Foreskin melanocyte (primary cell): ENCODE measurements at places on chromosomes 12 and 14.

GRCh38 chr12:83404521-83404920 is 717.8 kb downstream of the TMTC2 start:
- DNase-seq, result no peak

DNA sequence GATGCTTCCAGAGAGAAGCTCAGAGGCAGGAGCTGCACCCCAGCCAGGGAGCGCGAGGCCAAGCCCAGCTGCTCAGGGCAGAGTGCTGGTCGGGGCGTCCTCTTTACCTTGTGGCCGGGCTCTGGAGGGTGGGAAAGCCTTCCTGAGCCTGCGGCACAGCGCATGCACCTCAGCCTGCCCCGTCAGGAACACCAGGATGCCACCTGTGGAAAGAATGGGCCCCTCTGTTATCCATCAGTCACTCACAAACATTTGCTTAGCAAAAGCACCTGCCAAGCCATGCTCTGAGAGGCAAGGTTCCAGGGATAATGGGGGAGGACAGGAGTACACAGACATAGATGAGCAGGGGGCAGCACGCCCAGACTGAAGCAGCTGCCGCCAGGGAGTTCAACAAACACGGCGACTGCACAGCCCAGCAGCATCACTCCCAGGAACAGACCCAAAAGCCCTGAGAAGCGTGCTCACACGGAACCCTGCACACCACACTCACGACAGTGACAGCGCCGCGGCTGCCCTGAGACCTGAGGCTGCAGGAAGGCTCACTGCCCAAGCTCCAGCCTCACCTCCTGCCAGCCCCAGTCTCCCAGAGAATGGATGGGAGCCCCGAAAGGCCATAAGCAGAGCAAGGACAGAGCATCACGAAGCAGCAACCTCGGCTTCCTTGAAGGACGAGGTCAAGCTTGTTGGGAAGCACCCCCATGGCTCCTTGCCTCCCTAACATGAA is 21.8 kb downstream of the DHX37 start:
- no peak for DNase-seq

DNA sequence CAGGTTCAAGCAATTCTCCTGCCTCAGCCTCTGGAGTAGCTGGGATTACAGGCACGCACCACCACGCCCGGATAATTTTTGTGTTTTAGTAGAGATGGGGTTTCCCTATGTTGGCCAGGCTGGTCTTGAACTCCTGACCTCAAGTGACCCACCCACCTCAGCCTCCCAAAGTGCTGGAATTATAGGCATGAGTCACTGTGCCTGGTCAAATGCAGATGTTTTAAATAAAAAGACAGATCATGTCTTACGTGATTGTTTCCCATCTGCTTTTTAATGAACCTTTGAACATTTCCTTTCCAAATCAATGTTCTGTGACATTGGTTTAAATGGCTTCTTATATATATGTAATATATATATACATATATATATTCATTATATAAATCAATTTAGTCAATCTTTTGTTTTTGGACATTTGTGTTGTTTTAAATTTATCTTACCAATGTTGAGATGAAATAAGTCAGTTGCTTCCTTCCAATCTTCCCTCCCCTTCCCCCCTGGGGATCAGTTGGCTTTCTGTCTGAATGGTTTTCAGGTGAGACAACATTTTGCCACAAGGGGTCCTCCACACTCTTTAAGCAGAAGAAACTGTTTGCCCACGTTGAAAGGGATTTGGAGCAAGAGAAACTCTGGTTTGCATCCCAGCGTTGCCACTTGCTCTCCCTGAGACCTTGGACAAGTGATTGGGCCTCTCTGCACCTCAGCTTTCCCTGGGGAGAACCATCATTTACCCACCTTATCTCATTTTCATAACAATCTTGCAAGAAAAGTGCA is 47.6 kb upstream of the RBM19 start:
- no peak for DNase-seq

DNA sequence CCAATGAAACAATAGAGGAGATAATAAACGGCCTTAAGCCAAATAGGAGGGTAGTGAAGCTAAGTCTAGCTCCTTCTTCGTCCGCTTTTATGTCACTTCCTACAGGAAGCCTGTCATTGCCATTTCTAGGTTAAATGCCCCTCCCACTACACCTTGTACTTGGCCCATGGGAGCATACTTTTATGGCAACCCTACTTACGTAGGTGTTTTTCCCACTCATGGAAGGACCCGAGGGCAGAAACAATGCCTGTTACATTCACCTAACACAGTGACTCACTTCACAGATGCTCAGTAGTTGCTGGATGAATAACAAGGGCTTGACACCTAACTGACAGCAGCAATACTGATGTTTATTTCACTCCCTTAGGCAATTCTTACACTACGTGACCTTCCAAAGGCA is 44.5 kb downstream of the ALKBH1 start:
- no peak for DNase-seq

GRCh38 chr14:46964378-46964777 is 312.8 kb upstream of the RPL10L start:
- DNase-seq, result no peak

DNA sequence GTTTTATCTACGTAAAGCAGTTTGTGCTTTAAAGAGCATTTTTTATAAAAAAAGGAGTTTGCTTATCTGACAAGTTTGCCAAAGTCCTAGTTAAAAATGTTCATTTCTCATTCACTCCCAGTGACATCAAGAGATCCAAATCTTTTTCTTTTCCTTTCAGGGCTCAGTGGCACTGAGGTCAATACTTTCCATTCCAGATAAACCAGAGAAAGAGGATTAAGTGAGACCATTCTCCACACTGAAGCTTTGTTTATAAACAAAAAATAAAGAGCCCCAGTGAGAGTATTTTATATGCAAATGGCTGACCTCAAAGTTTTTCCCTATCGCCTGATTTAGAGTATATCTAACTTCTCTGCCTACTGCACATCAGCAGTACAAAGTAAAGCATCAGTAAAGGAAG is 199.8 kb downstream of the ALG10B start:
- DNase-seq, result no peak

GRCh38 chr12:108297895-108298760 is 41.0 kb downstream of the CMKLR1 start:
- no peak for DNase-seq

DNA sequence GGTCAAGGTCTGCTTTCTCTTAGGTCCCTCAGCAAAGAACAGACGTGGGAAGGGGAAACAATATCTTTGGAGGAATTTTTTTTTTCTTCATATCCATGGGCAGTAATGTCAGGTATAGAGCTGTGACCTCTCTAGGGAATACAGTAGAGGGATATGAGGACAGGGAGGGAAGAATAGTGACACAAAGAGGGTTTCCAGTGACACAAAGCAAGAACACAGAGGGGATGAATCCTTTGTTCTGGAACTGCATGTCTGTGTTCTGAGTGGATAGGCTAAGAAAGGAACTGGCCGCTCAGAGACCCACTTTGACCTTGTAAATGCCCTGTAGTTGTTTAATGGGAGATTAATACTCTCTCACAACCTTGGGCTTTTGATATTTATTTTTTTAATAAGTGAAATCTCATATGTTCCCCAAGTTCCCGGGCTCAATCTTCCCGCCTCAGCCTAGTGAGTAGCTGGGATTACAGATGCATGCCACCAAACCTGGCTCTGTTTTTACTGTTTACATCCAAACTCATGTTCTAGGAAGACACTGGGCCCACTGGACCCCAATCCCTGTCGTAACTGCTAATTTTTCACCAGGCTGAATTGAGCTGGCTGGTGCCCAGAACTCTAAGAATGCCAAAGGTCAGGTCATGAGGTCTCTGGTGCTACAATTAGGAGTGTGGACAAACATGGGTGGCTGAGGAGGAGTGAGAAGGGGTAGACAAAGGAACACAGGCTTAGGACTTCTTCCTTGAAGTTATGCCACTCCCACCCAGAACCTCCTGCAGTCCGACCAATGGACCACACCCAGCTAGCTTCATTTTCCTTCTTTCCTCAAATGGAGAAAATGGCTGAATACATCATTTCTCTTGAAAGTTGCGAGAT is 9.1 kb upstream of the PLEKHH1 start:
- DNase-seq, result no peak
